ENCODE measurements at places on chromosomes 7 and 10.

DNA sequence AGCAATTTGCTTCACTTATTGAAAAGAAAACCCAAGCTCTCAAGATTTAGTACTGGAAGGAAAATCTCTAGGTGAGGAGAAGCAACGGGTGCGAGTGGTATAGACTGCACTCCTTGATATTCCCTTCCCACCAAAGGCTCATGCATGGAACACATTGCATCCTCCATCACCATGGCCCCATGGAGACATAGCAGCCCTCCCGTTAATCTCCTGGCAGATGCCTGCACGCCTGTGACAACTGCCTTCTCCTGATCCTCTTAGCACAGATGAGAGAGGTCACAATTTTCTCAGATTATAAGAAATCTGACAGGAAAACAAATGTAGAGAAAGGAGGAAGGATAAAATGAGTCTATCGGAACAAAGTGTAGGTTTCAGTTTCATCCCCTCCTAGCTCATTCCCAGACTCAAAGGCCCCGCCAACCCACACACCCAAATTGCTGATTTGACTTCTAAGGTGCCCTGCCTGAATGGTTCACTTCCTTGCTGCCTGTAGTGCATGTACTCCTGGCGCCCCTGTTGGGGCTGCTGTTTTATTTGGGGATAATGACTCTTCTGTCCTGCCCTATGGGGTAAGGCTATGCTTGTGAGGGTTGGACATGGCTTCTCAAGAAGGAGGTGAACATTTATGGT is 50.0 kb downstream of the PLXNA4 start:
- no peak for DNase-seq

- DNase-seq = no peak
Measured at GRCh38 chr10:61280303-61280702, 172.9 kb downstream of the TMEM26 start.

- no peak for DNase-seq
Measured at GRCh38 chr10:44832595-44833390, 78.3 kb upstream of the TMEM72 start.

- peak; percentile 50 for DNase-seq
Measured at GRCh38 chr10:75187961-75188426, 22.6 kb upstream of the VDAC2 start.

DNA sequence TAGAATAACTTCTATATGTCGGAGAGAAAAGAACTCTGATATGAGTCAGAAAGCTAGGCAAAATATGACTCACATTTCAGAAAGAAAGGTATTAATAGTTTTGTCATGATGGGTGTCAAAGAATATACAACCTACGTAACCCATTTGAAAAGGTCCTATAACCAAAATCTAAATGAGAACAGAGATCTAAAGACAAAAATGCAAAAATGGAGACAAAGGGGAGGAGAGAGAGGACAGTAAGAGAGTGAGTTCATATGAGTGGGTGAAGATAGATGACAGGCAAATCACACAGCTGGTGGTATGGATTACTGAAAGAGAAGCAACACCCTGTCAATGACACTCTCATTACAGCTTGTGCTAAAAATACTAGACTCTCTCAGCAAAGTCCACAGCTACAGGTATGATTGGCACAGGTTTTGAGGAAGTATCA is 25.6 kb downstream of the ANKMY2 start:
- DNase-seq = no peak

- no peak for DNase-seq
Measured at GRCh38 chr7:129557686-129558481, 53.6 kb upstream of the NRF1 start.
